ENCODE measurements at places on chromosomes 1 and 21. TPM values are rescaled to one million over a fixed set of nuclear protein-coding genes. Genes with fewer than 3 reads are reported as not detected.

EPHB2 gene
- total RNA-seq = 29.0 TPM

HAO2 gene
- total RNA-seq = not detected

TMEM82 gene
- total RNA-seq = not detected

PLA2G2C gene
- not detected for total RNA-seq

SPRR4 gene
- not detected for total RNA-seq

NGF gene
- not detected for total RNA-seq

PKP1 gene
- 0.44 TPM for total RNA-seq

All from Panc1 (cell line).